H1 (cell line): ENCODE measurements at places on chromosomes 1 and 21. TPM values are rescaled to one million over a fixed set of nuclear protein-coding genes. Genes with fewer than 3 reads are reported as not detected.

The OSCP1 gene
- 1.4 and 1.8 TPM in 2 replicates for total RNA-seq

The OVAAL gene
- not detected in 2 replicates for total RNA-seq

The C1orf226 gene
- total RNA-seq = 18.8 and 19.5 TPM in 2 replicates

The SLC6A9 gene
- 24.1 and 24.2 TPM in 2 replicates for total RNA-seq

The MYOC gene
- total RNA-seq = not detected in 2 replicates

The VWA5B1 gene
- total RNA-seq = 0.78 and 2.3 TPM in 2 replicates

The NBPF14 gene
- total RNA-seq = 6.0 and 6.4 TPM in 2 replicates

The LGR6 gene
- 0.50 and 1.1 TPM in 2 replicates for total RNA-seq

DNA sequence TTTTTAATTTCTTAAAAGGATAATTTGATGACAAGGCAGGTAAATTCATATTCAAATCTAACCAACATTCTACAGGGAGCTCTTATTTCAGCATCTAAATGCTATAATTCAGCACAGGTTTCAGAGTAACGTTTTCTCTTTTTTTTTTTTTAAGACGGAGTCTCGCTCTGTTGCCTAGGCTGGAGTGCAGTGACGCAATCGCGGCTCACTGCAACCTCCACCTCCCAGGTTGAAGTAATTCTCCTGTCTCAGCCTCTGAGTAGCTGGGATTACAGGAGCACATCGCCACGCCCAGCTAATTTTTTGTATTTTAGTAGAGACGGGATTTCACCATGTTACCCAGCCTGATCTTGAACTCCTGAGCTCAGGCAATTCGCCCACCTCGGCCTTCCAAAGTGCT lies 66.5 kb downstream of the EIF4G3 start:
- no peak overlapping the region for H3K27ac ChIP-seq
- DNase-seq = no peak
- no peaks in the 10 kb centered on the region for H3K4me1 ChIP-seq
- H3K27me3 ChIP-seq = no peaks in the 10 kb centered on the region
- H3K36me3 ChIP-seq = no peaks in the 10 kb centered on the region

DNA sequence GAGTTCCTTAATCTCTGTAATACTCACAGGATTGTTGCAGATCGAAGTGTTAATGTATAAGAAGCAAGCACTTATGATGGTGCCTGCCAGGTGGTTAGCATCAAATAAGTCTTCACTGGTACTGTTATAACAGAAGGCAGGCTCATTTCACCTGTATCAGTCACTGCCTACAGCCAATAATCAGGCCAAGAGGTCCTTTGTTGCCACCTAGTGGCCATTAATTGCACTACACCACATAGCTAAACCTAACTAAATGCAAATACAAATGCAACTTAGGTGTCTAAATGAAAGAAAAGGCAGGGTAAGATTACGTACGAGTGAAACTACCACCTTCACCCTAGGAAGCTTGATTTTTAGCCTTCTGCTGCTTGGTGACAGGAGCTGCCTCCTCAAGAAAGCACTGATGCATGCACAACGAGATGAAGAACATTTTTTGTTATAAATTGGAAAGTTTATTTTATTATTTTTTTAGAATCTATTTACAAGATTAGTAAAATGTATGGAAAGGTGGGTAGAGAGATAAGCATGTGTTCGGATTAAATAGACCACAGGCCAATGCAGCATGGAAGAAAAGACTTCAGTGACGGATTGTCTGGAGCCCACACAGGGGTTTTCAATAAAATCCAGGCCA lies 334.8 kb upstream of the CAMK1G start:
- no peaks in the 10 kb centered on the region for H3K27me3 ChIP-seq
- H3K4me1 ChIP-seq = peaks cover 8% of the 10 kb centered on the region
- no peak overlapping the region for H3K27ac ChIP-seq
- DNase-seq = no peak

- H3K27ac ChIP-seq = peak overlapping the region; percentile 26; the same call in 1 of the 2 replicates
- no peak for DNase-seq
- H3K27me3 ChIP-seq = no peaks in the 10 kb centered on the region
Measured at GRCh38 chr1:116881879-116882520, 27.7 kb upstream of the PTGFRN start.

GRCh38 chr1:6753320-6754140 lies 31.7 kb upstream of the CAMTA1 start:
- H3K4me1 ChIP-seq = no peaks in the 10 kb centered on the region
- no peaks in the 10 kb centered on the region for H3K27me3 ChIP-seq
- no peak for DNase-seq

- no peaks in the 10 kb centered on the region for H3K27me3 ChIP-seq
- no peaks in the 10 kb centered on the region for H3K36me3 ChIP-seq
- H3K4me3 ChIP-seq = no peak overlapping the region
- no peak overlapping the region for H3K27ac ChIP-seq
- DNase-seq = no peak
Measured at GRCh38 chr1:190658907-190659306, 181.2 kb upstream of the BRINP3 start.

DNA sequence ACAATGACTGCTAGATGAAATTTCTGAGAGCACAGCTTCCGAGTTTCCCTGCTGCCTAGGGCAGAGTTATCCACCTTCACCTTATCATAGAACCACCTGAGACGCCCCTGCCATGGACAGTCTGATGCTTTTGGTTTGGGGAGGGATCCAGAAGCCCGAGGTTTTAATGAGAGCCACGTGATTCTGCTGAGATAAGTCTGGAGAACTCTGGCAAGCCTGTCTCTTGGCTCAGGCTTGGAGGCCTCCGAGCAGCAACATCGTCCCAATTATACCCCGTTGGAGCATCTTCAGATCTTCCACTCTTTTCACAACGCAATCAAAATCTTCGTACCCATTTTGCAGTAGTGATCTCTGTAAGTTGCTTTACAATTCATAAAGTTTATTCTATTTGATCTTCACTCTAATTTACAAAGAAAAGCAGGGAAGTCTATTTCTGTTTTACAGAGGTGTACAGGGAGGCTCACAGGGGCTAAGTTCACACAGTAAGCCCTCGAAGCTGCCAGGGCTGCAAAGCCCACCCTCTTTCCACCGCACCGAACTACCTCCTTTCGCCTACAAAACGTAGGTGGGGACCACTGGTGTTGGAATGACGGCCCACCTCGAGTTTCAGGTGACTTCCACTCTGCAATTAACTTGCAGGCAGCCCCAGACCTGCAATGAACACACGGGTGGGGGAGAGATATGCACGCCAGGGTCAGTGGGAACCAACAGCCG lies 513 bp upstream of the HHAT start:
- H3K4me3 ChIP-seq = peak overlapping the region; percentile 77
- H3K27ac ChIP-seq = no peak overlapping the region
- no peak for DNase-seq
- peaks cover 60% of the 10 kb centered on the region for H3K27me3 ChIP-seq

GRCh38 chr1:198258491-198258890 lies 101.7 kb downstream of the NEK7 start:
- H3K4me1 ChIP-seq = peaks cover 7% of the 10 kb centered on the region
- no peak overlapping the region for H3K27ac ChIP-seq
- H3K4me3 ChIP-seq = no peak overlapping the region
- H3K36me3 ChIP-seq = no peaks in the 10 kb centered on the region
- no peaks in the 10 kb centered on the region for H3K27me3 ChIP-seq

DNA sequence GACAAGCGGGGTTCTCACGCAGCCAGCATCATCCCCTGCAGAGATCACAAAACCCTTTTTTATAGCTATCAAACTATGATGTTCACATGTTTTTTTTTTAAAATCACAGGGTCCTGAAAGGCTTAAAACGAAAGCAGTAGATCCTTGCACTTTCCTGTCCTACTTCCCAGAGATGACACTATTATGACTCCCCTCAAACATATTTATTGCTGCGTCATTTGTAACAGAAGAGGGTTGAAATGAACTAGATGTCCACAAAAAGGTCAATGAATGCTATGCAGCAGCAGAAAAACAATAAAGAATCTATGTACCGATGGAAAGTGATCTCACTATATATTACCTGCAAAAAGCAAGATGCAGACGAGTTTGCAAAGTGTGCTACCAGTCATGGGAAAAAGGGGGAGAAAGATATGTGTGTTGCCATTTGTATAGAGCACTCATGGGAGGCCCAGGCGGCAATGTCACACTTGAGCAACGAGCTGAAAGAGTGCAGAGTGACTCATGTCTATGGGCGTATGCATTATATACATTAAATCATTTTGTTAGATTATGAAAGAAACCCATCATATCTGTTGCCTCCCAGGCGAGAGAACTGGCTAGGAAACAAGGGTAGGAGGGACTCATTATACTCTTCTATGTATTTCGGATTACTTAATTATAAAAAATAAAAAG lies 68.9 kb upstream of the PARP1 start:
- H3K36me3 ChIP-seq = no peaks in the 10 kb centered on the region
- H3K4me1 ChIP-seq = peaks cover 7% of the 10 kb centered on the region; the same call in 1 of the 2 replicates
- DNase-seq = no peak
- H3K27me3 ChIP-seq = peaks cover 4% of the 10 kb centered on the region; the same call in 1 of the 2 replicates
- no peak overlapping the region for H3K4me3 ChIP-seq

DNA sequence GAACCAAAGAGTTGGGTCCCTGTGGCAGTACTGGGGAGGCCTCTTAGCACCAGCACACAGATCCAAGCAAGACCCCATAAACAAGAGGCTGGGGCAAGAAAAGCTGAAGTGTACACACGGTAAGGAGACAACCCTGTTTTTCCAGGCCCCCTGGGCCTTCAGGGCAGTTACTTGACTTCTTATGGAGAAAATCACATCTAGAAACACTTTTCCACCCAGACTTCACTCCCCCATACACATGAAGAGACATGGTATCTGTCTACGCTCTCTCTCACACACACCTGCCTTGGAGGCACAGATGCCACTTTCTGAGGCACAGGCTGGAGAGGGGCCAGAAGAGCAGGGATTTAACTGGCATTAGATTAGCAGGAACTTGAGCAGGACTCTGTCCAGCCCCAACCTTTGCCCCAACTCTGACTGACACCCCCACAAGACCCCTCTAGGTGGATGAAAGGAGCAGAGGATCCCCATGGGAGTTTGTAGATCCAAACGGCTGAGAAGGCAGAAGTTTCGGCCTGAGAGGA lies 2.2 kb downstream of the CERS2 start:
- peaks cover 15% of the 10 kb centered on the region; the same call in 1 of the 2 replicates for H3K36me3 ChIP-seq
- no peak overlapping the region for H3K27ac ChIP-seq
- no peaks in the 10 kb centered on the region for H3K27me3 ChIP-seq

DNA sequence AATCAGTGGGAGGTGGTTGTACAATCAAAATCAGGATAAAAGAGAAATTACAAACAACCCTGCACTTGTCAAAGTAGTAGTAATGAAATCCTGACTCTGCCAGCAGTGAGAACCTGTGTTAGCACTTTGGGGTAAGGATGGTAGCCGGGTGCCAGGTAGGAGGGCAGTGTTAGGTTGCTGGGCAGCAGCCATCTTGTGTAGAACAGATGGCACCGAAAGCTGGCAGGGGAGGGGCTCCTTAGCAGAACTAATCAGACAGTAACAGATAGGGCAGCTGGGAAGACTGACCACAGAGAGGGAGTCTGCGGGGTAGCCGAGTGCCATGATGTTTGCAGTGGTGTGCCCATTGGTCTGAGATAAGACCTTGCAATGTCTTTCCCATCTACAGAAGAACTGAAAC lies 137.3 kb downstream of the SDCCAG8 start:
- no peak overlapping the region for H3K27ac ChIP-seq
- no peak for DNase-seq
- H3K36me3 ChIP-seq = no peaks in the 10 kb centered on the region
- H3K27me3 ChIP-seq = no peaks in the 10 kb centered on the region
- peaks cover 8% of the 10 kb centered on the region for H3K4me1 ChIP-seq

DNA sequence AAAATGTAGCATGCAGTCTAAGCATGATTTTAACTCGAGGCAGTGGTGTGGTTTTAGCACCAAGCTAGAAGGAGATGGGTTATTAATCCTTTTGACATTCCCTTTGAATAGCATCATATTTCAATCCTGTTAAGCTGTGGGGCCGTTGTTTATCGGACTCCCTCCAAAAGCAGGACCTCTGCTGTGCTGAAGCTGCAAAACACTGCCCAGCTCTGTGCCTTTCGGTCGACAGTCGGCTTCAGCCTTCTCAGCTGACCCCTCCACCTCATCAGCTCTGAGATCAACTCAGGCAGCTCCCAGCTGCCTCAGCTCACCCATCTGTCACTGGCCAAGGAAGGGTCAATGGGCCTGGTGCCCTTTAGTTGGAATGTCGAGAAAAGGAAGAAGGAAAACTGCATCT lies 95.5 kb downstream of the KAZN start:
- no peak overlapping the region for H3K4me3 ChIP-seq
- H3K4me1 ChIP-seq = no peaks in the 10 kb centered on the region; the same call in 1 of the 2 replicates
- no peak for DNase-seq
- H3K36me3 ChIP-seq = no peaks in the 10 kb centered on the region
- no peaks in the 10 kb centered on the region for H3K27me3 ChIP-seq
- H3K27ac ChIP-seq = no peak overlapping the region

DNA sequence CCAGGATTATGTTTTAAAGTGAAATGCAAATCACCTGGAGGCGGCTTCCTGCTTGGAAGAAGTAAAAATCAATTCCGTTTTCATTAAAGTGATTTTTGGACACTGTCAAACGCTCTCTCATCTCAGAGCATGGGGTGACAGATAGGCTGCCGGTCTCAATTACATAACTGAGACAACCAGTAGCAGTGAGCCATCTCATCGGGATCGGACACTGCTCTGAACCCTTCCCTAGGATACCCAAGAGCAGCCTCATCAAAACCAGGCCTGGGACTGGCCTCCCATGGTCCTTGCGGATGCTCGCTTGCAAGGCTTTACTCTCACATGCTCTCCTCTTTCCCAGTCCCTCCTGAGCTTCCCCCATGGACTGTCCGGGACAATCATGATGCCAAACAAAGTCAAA lies 12.1 kb downstream of the KCND3 start:
- no peaks in the 10 kb centered on the region for H3K36me3 ChIP-seq
- H3K27me3 ChIP-seq = no peaks in the 10 kb centered on the region
- no peak for DNase-seq
- H3K4me1 ChIP-seq = no peaks in the 10 kb centered on the region

GRCh38 chr1:93207211-93207610 lies 26.7 kb downstream of the CCDC18 start:
- H3K4me1 ChIP-seq = no peaks in the 10 kb centered on the region
- no peak overlapping the region for H3K27ac ChIP-seq
- no peaks in the 10 kb centered on the region for H3K27me3 ChIP-seq

- H3K36me3 ChIP-seq = no peaks in the 10 kb centered on the region
- H3K27ac ChIP-seq = no peak overlapping the region
- no peaks in the 10 kb centered on the region; the same call in 1 of the 2 replicates for H3K4me1 ChIP-seq
Measured at GRCh38 chr1:221994274-221994698, 252.4 kb upstream of the DUSP10 start.

DNA sequence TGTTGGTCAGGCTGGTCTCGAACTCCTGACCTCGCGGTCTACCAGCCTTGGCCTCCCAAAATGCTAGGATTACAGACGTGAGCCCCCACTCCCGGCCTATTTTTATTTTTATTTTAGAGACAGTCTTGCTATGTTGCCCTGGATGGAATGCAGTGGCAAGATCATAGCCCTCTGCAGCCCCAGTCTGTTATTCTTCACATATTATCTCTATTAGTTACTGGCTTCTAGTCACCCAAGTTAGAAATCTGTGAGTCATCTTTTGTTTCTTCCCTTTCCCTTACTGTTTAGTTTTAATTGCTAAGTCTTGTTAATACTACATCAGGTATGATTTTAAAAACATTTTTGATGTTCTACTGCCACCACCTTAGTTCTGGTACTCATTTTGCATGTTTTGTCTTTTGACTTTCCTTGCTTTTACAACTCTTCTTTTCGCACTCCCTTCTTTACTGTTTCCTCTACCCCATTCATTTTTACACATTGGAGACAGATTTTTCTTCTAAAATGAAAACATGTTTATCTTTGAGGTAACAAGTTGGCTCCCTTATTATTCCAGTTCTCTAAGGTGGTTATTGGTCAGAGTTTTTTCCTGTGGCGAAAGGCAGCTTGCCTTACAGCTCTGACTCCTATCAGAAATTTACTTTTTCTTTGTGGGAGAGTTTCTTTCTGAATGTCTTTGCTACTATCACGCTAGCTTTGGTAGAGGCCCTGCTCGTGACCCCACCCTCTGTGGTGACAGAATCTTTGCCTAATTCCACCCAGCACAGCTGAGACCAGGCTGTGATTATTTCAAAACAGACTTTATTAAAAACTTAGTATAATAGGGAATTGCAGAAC lies 19.5 kb downstream of the ZMYM4 start:
- no peaks in the 10 kb centered on the region for H3K4me1 ChIP-seq
- no peaks in the 10 kb centered on the region for H3K27me3 ChIP-seq
- H3K27ac ChIP-seq = no peak overlapping the region
- no peak for DNase-seq
- H3K36me3 ChIP-seq = no peaks in the 10 kb centered on the region
- H3K4me3 ChIP-seq = no peak overlapping the region
